ENCODE measurements at places on chromosomes 1 and 21.
A peak's percentile ranks its signal among the peaks of the same experiment; 100 is the strongest.

DNA sequence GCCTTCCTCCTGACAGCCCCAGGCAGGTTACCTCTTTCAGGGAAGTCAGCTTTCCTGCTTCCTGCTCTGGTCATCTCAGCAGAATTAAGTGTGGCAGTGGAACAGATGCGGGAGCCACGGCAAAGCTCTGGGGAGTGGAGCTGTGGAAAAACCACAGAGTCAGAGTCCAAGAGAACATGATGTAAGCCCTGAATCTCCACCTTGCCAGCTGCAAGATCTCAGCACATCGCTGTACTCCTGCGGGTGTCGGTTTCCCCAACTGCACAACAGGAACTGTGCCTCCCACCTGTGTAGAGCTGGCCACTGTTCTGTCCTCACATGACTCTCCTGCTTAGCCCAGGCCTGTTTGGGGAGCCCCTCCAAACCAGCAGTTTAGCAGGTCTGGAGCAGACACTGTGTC lies 123.7 kb downstream of the MATN1 start:
- peaks cover 9% of the 10 kb centered on the region for H3K27me3 ChIP-seq
- DNase-seq, result no peak
- no peaks in the 10 kb centered on the region for H3K4me1 ChIP-seq
- H3K36me3 ChIP-seq, result no peaks in the 10 kb centered on the region
- no peak overlapping the region for H3K27ac ChIP-seq

DNA sequence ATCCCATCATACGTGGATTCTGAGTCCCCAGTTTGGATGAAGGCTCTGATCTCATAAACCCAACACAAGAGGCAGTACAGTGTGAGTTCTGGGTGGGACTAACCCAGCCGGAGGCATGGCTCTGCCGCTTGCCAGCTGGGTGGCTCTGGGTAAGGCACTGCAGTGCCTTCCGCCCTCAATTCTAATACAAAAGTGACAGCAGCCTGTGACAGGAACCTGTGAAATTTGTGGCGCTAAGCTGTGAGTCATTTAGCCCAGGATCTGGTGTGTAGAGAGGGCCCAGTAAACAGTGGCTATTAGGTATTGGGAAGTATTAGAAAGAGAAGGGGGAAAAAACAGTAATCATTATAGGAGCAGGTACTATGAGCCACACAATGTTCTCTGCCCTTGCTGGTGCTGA lies 23.3 kb downstream of the HSPG2 start:
- H3K4me1 ChIP-seq, result no peaks in the 10 kb centered on the region
- H3K4me3 ChIP-seq, result no peak overlapping the region
- H3K36me3 ChIP-seq, result no peaks in the 10 kb centered on the region
- no peaks in the 10 kb centered on the region for H3K27me3 ChIP-seq

DNA sequence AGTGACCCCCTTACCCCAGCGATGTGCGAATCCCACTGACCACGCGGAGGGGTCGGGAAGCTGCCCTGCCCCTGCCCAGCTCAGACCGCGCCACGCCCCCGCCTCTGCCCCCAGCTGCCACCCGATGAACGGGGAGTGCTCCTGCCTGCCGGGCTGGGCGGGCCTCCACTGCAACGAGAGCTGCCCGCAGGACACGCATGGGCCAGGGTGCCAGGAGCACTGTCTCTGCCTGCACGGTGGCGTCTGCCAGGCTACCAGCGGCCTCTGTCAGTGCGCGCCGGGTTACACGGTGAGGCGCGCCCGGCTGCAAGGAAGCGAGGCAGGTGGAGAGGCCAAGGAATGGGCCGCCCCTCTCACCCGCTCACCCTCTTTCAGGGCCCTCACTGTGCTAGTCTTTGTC lies 11.9 kb upstream of the LRRC71 start:
- H3K4me3 ChIP-seq, result no peak overlapping the region
- no peak overlapping the region for H3K27ac ChIP-seq
- H3K36me3 ChIP-seq, result no peaks in the 10 kb centered on the region
- no peak for DNase-seq
- no peaks in the 10 kb centered on the region for H3K27me3 ChIP-seq

- no peak overlapping the region for H3K27ac ChIP-seq
- no peaks in the 10 kb centered on the region for H3K36me3 ChIP-seq
- no peak overlapping the region for H3K4me3 ChIP-seq
- no peaks in the 10 kb centered on the region for H3K4me1 ChIP-seq
- no peaks in the 10 kb centered on the region for H3K27me3 ChIP-seq
Measured at GRCh38 chr1:193729429-193729828, 543.0 kb upstream of the B3GALT2 start.

DNA sequence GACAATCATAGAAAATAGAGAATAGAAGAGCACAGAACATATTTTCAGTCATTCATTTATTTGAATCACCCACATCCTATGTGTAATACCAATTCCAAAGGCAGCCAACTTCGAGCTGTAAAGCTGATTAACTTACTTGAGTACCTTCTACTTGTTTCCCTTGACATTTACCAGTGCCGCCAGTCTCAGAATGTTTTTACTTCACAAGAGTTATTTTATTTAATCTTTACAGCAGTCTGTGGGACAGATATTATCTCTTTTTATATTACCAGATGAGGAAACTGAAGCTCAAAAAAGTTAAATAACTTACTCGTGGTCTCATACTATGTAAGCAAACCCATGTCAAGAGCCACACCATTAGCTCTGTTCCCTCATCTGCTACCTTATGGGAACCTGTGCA lies 56.6 kb downstream of the FGGY start:
- H3K4me1 ChIP-seq, result no peaks in the 10 kb centered on the region
- no peaks in the 10 kb centered on the region for H3K27me3 ChIP-seq
- no peak overlapping the region for H3K27ac ChIP-seq
- no peak overlapping the region for H3K4me3 ChIP-seq

GRCh38 chr1:110210604-110211495 lies 736 bp downstream of the KCNC4 start:
- peaks cover 14% of the 10 kb centered on the region for H3K4me1 ChIP-seq
- H3K4me3 ChIP-seq, result peak overlapping the region; percentile 52
- peaks cover 42% of the 10 kb centered on the region for H3K27me3 ChIP-seq
- H3K27ac ChIP-seq, result no peak overlapping the region
- H3K36me3 ChIP-seq, result no peaks in the 10 kb centered on the region
- DNase-seq, result peak; percentile 30

- no peak overlapping the region for H3K4me3 ChIP-seq
- DNase-seq, result peak; percentile 75
- H3K27ac ChIP-seq, result no peak overlapping the region
- H3K36me3 ChIP-seq, result no peaks in the 10 kb centered on the region
Measured at GRCh38 chr1:41416552-41417334, 55.5 kb downstream of the FOXO6 start.

DNA sequence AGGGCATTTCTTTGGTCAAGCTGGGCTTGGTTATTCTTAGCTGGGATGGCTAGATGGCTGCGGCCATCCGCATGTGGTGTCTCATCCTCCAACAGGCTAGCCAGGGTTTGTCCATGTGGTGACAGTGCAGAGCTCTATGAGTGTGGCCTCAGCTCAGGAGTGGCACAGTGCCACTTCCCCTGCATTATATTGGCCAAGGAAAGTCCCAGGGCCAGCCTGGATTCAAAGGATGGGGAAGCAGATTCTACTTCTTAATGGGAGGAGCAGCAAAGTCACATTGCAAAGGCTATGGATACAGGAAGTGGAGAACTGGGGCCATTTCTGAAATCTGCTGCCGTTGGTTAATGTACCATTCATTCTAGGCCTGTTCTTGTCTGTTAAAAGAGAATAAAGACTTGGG lies 34.4 kb downstream of the STUM start:
- no peak overlapping the region for H3K4me3 ChIP-seq
- H3K36me3 ChIP-seq, result no peaks in the 10 kb centered on the region
- no peak for DNase-seq
- H3K27ac ChIP-seq, result no peak overlapping the region
- no peaks in the 10 kb centered on the region for H3K27me3 ChIP-seq

- no peaks in the 10 kb centered on the region for H3K4me1 ChIP-seq
- H3K36me3 ChIP-seq, result no peaks in the 10 kb centered on the region
- DNase-seq, result no peak
- no peak overlapping the region for H3K27ac ChIP-seq
- H3K4me3 ChIP-seq, result no peak overlapping the region
Measured at GRCh38 chr21:16605597-16605996, 875.8 kb downstream of the USP25 start.

DNA sequence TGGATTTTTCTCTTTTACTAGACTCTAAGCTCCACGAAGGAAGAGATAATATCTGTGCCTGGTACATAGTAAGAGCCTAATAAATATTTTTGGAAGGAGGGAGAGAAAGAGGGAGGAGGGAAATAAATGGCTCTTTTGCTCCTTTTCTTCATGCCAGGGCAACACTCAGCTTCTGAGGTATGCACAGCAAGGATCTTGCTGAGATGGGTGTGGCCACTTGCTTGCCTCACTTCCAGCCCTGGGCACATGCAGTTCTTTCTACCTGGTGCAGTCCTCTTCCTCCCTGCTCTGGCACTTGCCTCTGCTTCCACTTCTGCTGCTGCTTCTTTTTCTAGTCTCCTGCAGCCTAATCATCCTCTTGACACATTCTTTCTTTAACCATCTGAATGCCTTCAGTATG lies 148.1 kb downstream of the FGGY start:
- peak overlapping the region; percentile 82 for H3K27ac ChIP-seq
- H3K4me1 ChIP-seq, result peaks cover 15% of the 10 kb centered on the region
- H3K4me3 ChIP-seq, result no peak overlapping the region
- H3K36me3 ChIP-seq, result no peaks in the 10 kb centered on the region

- DNase-seq, result no peak
- no peaks in the 10 kb centered on the region for H3K36me3 ChIP-seq
- no peak overlapping the region for H3K27ac ChIP-seq
Measured at GRCh38 chr1:220900842-220901241, 21.6 kb downstream of the HLX start.

- no peaks in the 10 kb centered on the region for H3K27me3 ChIP-seq
- no peak overlapping the region for H3K4me3 ChIP-seq
- DNase-seq, result no peak
Measured at GRCh38 chr1:226988334-226988666, 48.2 kb downstream of the COQ8A start.

DNA sequence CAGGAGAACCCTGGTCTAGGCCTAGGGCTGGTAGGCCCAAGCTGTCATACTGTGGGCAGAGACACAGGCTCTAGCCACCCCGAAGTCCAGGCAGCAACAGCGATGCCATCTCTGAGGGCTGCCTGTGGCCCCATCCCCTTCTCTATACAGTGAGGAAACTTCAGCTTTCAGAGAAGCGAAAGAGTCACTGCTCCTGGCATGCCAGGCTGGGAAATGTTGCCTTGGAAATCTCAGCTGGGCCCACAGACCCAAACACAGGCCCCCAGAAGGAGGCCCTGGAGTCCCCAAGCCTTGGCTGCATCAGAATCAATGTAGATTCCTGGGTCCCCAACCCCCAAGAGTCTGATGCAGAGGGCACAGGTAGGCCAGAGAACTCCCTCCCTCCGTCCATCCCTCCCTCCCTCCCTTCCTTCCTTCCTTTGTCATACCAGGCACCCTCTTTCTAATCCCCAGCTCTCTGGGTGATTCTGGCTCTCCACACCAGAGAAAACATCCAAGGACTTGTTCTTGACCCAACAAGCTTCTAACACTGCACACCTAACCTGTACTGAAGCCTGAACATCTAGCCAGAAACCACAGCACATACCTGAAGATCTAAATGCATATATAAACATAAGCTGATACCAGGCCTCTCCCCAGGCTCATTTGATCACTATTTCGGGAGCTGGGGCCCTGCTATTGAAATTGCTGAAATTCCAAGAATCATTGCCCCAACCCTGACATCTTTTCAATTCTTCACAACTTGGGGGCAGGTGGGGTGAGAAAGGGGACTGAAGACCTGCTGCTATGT lies 143.2 kb upstream of the EDN2 start:
- H3K27me3 ChIP-seq, result no peaks in the 10 kb centered on the region
- H3K4me1 ChIP-seq, result no peaks in the 10 kb centered on the region
- no peak overlapping the region for H3K4me3 ChIP-seq
- no peaks in the 10 kb centered on the region for H3K36me3 ChIP-seq
- DNase-seq, result no peak
- H3K27ac ChIP-seq, result no peak overlapping the region

- no peak overlapping the region for H3K27ac ChIP-seq
- H3K4me1 ChIP-seq, result no peaks in the 10 kb centered on the region
- no peak for DNase-seq
- H3K4me3 ChIP-seq, result no peak overlapping the region
- no peaks in the 10 kb centered on the region for H3K36me3 ChIP-seq
Measured at GRCh38 chr21:9739240-9739639, 782.1 kb upstream of the TPTE start.

Measured in A673 (cell line).